Thyroid gland (tissue), 4 donors: ENCODE measurements at places on chromosomes 3 and 15.
A peak's percentile ranks its signal among the peaks of the same experiment; 100 is the strongest.

GRCh38 chr3:187072511-187072910, 66.8 kb downstream of the RPL39L start:
- H3K4me3 ChIP-seq = no peak overlapping the region
- H3K36me3 ChIP-seq = peaks cover 45% of the 10 kb centered on the region
- H3K27me3 ChIP-seq = no peaks in the 10 kb centered on the region
- DNase-seq = no peak

DNA sequence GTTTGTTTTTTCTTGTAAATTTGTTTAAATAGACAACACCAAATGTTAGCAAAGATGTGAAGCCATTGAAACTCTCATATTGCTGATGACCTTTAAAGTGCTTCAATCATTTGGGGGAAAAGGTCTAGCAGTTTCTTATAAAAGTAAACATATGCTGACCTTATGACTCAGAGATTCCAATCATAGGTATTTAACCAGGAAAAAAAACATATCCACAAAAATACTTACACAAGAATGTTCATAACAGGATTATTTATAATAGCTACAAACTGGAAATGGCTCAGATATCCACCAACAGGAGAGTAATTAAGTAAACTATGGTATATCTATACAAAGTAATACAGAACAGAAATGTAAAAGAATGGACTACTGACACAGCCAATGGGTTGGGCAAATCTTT, 27.1 kb upstream of the RORA start:
- no peak overlapping the region for H3K4me3 ChIP-seq
- H3K4me1 ChIP-seq = no peaks in the 10 kb centered on the region
- no peak for DNase-seq
- H3K27ac ChIP-seq = no peak overlapping the region

- DNase-seq = no peak
- H3K4me1 ChIP-seq = peaks cover 2% of the 10 kb centered on the region
These were observed 13.7 kb downstream of the SHF start for GRCh38 chr15:45174069-45174468.

- peaks cover 6% of the 10 kb centered on the region for H3K4me1 ChIP-seq
- no peak for DNase-seq
- H3K27me3 ChIP-seq = no peaks in the 10 kb centered on the region
- H3K36me3 ChIP-seq = no peaks in the 10 kb centered on the region
- H3K27ac ChIP-seq = no peak overlapping the region
These were observed 90.6 kb downstream of the IQSEC1 start for GRCh38 chr3:12982619-12983101.

DNA sequence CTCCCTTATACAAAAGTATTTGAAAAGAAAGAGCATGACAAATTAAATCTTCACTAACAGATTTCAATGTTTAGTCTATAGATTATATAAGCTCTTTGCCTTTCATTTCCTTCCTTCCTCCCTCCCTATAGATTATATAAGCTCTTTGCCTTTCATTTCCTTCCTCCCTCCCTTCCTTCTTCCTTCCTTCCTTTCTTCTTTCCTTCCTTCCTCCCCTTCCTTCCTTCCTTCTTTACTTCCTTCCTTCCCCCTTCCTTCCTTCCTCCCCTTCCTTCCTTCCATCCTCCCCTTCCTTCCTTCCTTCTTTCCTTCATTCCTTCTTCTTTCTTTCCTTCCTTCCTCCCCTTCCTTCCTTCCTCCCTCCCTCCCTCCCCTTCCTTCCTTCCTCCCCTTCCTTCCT, 209.8 kb upstream of the CBLB start:
- no peaks in the 10 kb centered on the region for H3K36me3 ChIP-seq
- H3K27ac ChIP-seq = no peak overlapping the region
- no peaks in the 10 kb centered on the region for H3K4me1 ChIP-seq

- no peaks in the 10 kb centered on the region for H3K27me3 ChIP-seq
- no peak for DNase-seq
- no peaks in the 10 kb centered on the region for H3K36me3 ChIP-seq
- no peaks in the 10 kb centered on the region for H3K4me1 ChIP-seq
- no peak overlapping the region for H3K4me3 ChIP-seq
These were observed 439.0 kb upstream of the GOLIM4 start for GRCh38 chr3:168534761-168535160.

DNA sequence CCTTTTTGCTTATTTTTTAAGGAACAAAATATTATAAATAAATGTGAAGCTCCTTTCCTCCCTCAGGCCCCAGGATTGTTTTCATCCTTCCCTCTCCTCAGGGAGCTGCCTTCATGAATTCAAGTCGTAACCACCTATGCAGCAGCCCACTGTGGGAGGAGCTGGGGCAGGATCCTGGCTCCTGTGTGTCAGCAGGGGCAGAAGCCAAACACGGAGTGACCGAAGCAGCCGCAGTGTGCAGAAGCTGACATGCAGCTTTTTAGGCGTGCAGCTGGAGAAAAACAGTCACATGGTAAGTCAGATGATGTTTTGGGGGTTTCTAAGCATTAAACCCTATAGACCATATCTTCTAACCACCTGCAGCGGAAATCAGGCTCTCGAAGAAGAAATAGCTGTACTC, 231.3 kb downstream of the OCA2 start:
- DNase-seq = no peak
- H3K36me3 ChIP-seq = no peaks in the 10 kb centered on the region
- no peak overlapping the region for H3K4me3 ChIP-seq
- no peaks in the 10 kb centered on the region for H3K27me3 ChIP-seq
- H3K27ac ChIP-seq = no peak overlapping the region

DNA sequence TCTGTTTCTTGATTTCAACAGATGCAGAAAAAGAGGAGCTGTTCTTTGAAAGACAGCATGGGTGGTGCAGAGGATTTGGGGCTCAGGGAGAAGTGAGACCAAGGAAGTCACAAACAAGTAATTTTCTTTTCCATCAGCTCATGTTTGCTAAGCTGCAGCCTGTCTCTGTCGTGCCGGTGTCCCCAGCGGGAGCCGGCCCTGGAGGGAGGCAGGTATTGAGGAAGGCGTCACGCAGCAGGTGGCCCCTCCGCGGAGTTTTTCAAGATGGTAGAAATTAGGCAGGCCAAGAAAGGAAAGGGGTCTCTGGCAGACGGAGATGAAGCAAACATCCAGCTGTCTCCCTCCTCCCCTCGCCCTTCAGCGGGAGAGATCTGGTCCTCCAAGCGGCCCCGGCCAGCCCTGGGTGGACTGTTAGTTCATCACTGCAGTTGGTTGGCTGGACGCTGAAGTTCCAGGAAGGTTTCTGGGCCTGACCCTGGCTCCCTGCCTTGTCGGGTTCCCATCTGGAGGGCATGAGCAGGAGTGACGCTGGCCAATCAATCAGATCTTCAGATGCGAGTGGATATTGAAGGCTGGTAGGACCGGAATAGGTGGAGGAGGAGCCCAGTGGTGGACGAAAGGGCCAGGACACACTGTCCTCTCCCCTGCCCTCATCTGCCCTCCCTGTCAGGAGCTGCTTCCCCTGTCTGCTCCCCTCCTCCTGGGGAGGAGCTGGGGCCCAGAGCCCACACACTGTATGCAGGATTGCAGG, 27.7 kb upstream of the MUC4 start:
- no peaks in the 10 kb centered on the region for H3K4me1 ChIP-seq
- H3K27ac ChIP-seq = no peak overlapping the region
- DNase-seq = no peak
- no peaks in the 10 kb centered on the region for H3K36me3 ChIP-seq
- H3K4me3 ChIP-seq = no peak overlapping the region
- H3K27me3 ChIP-seq = no peaks in the 10 kb centered on the region

DNA sequence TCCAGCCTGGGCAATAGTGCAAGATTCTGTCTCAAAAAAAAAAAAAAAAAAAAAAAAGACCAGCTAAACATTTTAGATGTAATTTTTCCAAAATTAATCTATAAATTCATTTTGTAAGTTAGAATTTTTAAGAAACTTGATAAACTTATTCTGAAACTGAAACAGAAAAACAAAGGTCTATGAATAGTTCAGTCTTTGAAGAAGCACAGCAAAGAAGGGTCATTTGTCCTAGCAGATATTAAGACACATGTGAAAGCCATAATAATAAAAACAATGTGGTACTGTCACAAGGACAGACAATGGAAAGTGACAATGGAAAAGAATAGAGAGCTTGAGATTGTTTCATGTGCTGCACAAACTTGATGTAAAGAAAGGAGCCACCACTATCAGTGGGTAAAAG, 29.0 kb upstream of the PRSS50 start:
- H3K4me1 ChIP-seq = no peaks in the 10 kb centered on the region
- H3K4me3 ChIP-seq = no peak overlapping the region
- no peaks in the 10 kb centered on the region for H3K27me3 ChIP-seq

DNA sequence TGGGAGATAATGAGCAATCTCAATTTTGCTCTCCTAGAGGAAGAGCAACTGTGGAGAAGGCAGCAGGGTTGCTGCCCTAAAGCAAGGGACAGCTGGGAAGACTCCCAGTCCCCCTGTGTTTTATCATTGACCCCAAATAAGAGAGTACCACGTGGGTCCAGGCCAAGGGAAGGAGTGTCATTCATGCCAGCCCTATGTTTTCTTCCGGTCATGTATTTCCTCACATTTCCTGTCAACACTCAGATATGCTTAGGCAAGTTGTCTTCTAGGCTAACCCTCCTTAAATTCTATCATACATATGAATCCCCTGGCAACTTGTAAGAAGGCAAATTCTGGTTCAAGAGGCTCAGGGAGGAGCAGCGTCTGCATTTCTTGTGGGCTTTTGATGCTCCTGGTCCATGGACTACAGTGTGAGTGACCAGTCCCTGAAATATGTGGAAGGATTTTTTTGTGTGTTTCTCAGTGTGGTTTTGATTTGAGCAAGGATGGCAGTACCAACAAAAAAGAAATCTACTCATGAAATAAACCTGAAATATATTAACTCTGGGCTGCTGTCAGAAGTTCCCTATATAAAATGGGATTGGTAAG, 31.9 kb upstream of the RPP14 start:
- no peak for DNase-seq
- no peak overlapping the region for H3K27ac ChIP-seq
- peaks cover 2% of the 10 kb centered on the region for H3K36me3 ChIP-seq
- no peak overlapping the region for H3K4me3 ChIP-seq
- H3K27me3 ChIP-seq = no peaks in the 10 kb centered on the region
- no peaks in the 10 kb centered on the region for H3K4me1 ChIP-seq

DNA sequence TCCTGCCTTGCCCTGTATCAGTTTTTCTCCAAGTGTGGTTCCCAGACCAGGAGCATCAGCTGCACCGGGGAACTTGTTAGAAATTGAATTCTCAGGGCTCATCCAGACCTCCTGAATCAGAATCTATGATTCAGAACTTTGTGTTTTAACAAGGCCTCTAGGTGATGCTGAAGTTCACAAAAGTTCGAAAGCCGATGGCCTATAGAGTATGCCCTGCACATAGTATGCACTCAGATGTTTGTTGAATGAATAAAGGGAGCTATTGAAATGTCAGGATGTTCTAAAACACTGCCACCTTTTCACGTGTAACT, 664 bp upstream of the LARP6 start:
- peak overlapping the region; percentile 77 for H3K4me3 ChIP-seq
- no peaks in the 10 kb centered on the region for H3K36me3 ChIP-seq
- no peaks in the 10 kb centered on the region for H3K27me3 ChIP-seq
- DNase-seq = no peak
- peaks cover 40% of the 10 kb centered on the region for H3K4me1 ChIP-seq
- peak overlapping the region; percentile 89 for H3K27ac ChIP-seq

DNA sequence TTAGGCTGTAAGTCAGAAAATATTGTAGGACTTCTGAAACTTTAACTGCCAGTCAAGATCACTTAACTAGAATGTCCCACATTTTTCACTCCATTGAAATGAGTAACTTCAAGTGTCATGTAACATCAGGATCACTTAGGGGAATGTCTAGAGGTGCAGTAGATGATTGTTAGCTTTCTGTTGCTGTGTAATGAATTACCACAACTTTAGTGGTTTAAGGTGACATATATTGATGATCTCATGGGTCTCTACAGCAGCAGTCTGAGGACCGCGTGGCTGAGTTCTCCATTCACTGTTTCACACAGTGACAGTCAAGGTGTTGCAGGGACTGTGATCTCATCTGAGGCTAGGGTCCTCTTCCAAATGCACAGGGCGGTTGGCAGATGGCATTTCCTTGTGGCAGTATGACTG, 82.7 kb downstream of the SLC25A26 start:
- no peak overlapping the region for H3K27ac ChIP-seq
- no peaks in the 10 kb centered on the region for H3K36me3 ChIP-seq
- no peaks in the 10 kb centered on the region for H3K27me3 ChIP-seq
- peaks cover 7% of the 10 kb centered on the region for H3K4me1 ChIP-seq
- DNase-seq = no peak
